ENCODE measurements at places on chromosomes 12 and 14. TPM values are rescaled to one million over a fixed set of nuclear protein-coding genes. Genes with fewer than 3 reads are reported as not detected.

DNA sequence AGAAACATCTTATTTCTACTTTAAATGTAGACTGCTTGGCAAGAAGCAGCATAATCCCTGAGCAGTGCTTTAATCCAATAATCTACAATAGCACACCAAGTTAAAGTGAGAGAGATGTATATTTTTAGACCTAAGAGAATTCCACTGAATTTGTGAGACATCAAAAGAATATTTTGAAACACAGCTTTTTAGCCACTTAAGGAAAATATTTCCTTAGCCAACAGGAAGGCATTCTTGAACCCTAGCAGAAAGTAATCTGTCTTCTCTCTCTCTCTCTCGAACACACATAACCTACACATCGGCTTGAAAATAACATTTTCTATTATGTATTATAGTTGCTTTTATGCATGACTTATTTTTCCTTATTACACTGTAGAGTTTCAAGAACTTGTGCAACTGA lies 34.0 kb downstream of the KITLG start:
- DNase-seq, result no peak

DNA sequence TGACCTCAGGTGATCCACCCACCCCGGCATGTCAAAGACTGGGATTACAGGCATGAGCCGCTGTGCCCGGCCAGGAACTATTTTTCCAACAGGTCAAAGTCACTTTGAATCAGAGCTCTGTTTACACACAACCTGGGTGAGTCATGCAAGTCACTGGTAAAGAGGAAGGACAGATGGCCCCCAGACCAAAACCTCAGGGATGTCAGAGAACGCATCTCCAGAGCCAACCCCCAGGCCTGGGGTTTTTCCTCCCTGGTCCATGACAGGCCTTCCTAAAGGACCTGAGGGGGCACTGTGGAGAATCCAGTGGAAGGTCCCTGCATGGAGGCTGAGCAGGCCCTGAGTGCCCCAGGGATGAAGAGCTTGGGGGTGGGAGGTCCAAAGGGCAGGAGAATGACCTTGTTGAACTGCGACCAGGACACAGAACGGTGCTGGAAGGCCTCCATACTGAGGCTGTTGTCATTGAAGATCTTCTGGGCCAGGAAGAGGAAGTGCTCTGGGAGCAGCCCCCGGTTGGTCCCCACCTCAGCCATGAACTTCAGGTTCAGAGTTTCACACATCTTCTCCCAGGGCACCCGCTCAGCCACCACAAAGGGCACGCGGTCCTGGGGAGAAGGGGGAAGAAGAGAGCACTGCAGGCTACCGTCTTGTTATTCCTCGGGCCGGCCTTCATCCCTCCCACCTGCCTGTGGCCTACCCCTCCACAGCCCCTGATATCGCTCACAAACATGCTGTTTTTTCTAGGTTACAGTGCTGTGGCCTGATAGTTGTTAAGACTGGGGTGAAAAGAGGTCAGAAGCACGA lies 9.1 kb downstream of the STAT6 start:
- DNase-seq, result no peak

GRCh38 chr14:67447033-67447381 lies 35.0 kb upstream of the PLEK2 start:
- DNase-seq, result no peak

- DNase-seq, result no peak
These were observed 23.4 kb downstream of the KIF21A start for GRCh38 chr12:39419471-39419870.

Gene RFX4
- 0.07 TPM for polyA plus RNA-seq

Gene KCNA5
- 2.1 TPM for polyA plus RNA-seq

Gene TSPAN19
- polyA plus RNA-seq, result not detected

All from muscle of arm (tissue), 14 donors.